AG04450 (cell line): ENCODE measurements at places on chromosomes 7 and 10.

GRCh38 chr10:114311023-114311422 is 72.0 kb downstream of the VWA2 start:
- DNase-seq = no peak

- no peak for DNase-seq
Measured at GRCh38 chr10:111158595-111158994, 81.8 kb downstream of the ADRA2A start.

DNA sequence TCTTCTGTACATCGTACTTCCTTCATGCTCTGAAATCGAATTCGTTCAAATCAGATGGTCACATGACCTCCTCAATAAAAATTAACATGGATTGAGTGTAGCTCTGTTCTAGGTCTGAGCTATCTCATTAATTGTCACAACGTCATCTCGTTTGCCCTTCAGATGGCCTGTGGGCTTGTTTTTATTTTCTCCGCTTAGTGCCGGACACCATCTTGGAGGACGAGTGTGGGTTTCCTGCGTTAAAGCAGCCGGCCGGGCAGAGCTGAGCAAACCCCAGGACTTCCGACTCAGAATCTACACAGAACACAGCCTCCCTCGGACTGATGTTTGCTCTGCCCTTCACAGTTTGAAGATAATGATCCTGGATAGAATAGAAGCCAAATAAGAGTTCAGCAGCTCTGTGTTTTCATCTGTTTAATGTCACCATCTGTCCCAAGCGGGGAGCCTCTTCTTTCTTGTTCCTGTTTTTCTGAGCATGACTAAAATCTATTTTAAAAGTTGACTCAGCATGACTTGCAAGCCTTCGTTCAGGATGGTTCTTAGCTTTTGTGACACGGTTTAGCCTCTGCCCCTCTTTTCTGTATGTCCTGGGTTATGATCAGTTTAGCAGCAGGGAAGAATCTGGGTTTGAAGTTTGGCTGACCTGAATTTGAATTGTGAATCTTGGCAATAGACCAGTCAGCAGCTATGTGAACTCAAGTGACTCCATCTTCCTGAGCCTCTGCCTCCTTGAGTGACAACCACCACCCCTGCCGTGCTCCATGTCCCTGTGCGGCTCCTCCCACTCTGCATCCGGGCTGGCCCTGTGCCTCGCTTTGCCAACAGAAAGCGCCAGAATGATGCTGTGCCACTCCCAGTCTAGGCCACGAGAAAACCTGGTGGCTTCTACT is 30.6 kb upstream of the GALNTL5 start:
- DNase-seq = no peak

DNA sequence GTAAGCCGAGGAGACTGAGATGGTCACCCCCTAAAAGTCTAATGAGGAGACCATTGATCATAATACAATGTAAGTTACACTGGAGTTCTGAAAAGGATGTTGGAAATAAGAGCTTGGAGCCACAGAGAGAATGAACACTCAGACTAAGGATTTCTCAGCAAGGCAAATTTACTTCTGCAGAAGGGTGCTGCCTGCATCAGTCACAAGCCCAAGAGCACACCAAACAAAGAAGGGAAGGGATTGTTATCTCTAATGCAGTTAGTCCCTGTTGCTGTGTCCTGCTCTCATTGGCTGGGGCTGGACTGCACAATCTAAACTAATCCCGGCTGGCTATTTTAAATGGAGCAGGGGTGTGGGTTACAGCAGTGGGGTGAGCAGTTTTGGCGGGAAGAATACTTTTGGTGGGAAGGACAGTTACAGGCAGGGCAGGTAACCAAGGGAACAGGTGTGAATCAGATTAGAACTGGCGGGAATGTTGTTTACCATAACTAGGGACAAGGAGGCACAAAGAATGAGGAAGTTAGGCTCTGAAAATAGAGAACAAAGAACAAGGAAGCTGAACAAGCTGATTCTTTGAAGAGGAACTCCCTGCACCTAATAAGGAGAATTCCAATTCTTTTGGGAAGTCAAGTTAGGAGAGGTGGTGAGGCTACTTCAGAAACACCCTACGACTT is 30.3 kb upstream of the TRIM24 start:
- no peak for DNase-seq

DNA sequence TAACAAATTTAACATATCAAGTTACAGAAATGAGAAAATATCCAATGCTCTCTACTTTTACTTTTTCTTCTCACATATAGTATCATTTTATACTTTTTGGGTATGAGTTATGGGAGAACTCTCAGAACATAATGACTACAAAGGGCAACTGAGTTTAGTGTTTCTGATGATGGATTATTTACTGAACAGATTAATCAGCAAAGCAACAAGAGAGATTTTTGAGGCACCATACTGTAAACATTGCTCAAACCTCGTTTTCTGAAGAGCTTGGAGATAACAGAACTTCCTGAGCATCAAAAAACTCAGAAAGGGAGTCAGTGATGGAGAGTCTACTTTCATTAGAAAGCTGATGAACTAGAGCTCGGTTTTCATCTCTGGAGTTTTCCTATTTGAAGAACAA is 84.8 kb upstream of the GSDME start:
- DNase-seq = no peak
